ENCODE measurements at places on chromosomes 6 and 20.

DNA sequence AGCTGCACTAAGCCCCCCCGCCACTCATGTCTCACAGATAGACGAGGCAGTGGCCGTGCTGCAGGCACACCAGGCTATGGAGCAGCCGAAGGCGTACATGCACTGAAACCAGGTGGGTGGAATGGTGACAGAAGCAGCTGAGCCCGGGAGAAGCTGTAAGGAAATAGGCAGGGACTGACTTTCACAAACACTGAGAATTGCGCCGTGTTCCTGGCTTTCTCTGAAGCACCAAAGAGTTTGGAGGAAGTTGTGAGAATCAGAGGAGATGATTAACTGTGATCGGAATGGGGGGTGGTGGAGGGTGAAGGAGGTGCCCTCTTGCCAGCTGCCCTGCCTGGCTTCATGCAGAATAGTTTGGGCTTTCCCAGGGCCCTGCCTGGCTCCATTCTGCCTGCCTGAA lies 21.6 kb downstream of the TOMM34 start:
- DNase-seq = no peak

GRCh38 chr6:147287869-147288271 lies 83.7 kb downstream of the STXBP5 start:
- DNase-seq = no peak

- DNase-seq = no peak
Measured at GRCh38 chr6:43759136-43759906, 10.7 kb upstream of the VEGFA start.

GRCh38 chr6:96194675-96195074 lies 178.9 kb downstream of the FUT9 start:
- no peak for DNase-seq

DNA sequence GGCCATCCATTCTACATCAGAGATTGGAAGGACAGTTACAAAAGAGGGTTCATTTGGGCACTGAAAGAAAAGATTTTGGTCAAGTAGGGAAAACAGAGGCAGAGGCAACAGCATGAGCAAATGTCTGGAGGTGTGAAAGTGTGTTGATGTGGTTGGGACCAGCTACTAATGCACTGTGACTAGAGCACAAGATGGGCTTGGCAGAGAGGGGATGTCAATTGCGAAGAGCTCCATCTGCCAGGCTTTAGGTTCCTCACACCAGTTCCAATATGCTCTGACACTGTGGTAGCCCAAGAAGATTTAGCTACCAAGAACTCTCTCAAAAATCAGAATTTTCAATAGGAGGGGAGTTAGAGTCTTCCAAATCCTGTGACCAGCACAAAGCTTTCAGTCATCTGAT lies 42.1 kb downstream of the TRAF3IP2 start:
- no peak for DNase-seq

- DNase-seq = peak; percentile 26
Measured at GRCh38 chr20:22682381-22682780, 98.0 kb upstream of the FOXA2 start.

DNA sequence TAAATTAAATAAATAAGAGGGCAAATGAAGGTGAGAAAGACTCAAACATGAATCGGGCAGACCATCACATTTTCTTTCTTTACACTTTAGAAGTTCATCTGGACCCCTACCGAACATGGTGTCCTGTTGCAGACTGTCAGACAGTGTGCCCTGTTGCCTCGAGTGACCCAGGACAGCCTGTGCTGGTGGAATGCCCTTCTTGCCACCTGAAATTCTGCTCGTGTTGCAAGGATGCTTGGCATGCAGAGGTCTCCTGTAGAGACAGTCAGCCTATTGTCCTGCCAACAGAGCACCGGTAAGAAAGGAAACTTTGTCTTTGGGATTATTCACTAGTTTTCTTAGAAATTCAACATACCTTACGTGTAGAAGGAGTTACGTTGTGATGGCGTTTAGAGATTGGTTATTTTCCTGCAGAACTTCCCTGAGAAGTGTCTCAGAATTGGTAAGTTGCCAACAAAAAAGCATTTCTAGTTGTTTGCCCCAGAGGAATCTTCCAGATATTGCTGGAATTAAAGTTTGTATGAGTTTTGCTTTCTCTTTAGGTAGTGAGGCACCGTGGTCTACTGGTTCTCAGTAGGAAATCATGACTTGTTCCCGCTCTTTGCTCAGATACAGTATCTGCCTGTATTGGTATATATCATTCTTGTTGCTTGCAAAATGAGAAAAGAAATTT lies 70.1 kb downstream of the RNF144B start:
- DNase-seq = no peak

- no peak for DNase-seq
Measured at GRCh38 chr6:54109586-54109985, 1.7 kb upstream of the MLIP start.

- no peak for DNase-seq
Measured at GRCh38 chr6:157298216-157298724, 25.0 kb downstream of the TMEM242 start.

- DNase-seq = no peak
Measured at GRCh38 chr6:32558426-32559057, 28.5 kb upstream of the HLA-DRB5 start.

GRCh38 chr20:43389211-43389610 lies 68.5 kb upstream of the SRSF6 start:
- no peak for DNase-seq

GRCh38 chr6:56699066-56699654 lies 56.5 kb upstream of the DST start:
- no peak for DNase-seq

GRCh38 chr20:50513169-50514034 lies 3.2 kb downstream of the PTPN1 start:
- DNase-seq = no peak

- DNase-seq = no peak
Measured at GRCh38 chr6:1906609-1907008, 296.9 kb downstream of the FOXC1 start.

DNA sequence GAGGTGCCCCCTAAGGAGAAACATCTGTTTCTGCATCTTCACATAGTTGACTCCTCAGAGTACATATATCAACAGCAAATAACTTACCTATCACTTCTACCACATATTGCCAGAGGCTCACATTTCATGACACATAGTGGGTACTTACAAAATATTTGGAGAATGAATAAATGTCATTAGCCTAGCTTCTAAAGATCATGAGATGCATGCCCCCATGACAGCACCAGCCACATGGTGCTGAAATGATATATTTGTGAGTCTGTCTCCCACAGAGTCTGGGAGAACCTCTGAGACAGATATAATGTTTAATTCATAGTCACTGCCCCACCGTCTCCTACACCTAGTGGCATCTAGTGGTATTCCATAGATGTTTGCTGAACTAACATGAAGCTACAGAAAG lies 555.6 kb downstream of the KIF16B start:
- no peak for DNase-seq

- no peak for DNase-seq
Measured at GRCh38 chr6:35425284-35425683, 26.9 kb upstream of the FANCE start.

GRCh38 chr6:47485491-47486135 lies 8.0 kb downstream of the CD2AP start:
- no peak for DNase-seq

DNA sequence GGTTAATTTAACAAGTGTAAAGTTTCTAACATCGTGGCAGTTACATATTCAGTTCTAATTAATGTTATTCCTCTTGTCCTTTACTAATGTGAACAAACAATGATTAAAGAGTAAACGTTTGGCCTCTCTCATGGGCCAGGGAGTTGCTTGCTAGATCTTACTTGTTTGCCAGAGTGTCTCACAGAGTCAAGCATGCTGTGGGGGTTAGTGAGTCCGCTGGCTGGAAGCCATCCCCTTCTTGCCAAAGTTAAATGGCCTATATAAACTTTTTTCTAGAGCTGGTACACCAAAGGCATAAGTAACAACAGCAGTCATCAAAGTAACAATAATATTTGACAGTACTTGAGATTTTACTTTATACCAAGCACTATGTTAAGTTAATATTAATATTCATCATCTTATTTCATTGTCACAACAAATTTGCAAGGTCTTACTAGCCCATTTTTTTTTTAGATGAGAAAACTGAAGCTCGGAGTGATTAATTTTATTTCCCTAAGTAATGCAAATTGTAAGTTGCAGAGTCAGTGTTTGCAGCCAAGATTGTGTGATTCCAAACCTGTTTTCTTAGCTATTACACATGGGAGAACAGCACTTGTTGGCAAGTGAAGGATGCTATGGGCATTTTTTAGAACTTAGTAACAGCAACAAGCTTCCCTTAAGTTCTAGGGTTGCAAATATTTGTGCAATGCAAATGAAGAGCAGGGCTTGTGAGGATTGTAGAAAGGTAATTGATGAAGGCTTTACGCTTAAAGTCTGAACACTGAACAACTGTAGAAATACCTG lies 224.5 kb downstream of the RFPL4B start:
- no peak for DNase-seq

DNA sequence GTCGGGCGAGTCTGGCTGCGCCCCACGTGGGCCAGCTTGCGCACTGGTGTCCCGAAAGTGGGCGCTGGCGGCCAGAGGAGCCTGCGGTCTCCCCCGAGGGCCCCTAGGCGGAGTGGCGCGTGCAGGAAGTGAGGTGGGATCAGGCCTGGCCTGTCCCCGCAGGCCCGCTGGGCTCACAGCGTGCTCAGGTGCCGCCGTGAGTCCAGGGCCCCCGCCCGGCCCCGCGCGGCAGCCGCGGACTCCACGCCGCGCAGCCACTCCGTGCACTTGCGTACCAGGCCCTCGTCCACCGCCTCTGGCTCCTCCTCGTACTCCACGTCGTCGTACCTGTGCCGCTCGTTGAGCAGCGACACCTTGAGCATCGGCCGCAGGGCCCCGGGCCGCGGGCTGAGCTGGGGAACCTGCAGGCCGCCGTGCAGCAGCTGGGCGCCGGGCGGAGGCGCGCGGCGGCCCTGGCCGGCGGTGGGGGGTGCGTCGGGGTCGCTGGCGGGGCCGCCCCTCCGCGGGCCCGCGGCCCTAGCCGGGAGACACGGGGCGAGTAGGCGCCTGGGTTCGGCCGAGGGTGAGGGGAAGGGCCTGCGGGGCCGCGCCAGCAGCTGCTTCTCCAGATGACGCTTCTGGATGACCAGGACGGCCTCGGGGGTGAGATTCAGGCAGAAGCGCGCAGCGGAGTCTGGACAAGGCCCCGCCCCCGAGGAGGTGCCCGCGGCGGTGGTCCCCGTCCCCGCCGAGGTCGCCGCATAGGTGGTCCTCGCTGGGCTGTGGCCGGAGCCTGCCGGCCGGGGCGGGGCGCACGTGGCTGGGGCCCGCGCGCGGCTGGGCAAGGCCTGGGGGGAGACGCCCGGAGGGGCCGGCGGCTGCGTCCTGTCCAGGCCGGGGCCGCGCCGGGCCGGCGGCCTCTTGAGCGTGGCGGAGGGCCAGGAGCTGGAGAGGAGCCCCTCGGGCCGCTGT lies 835 bp downstream of the PRR18 start:
- DNase-seq = no peak

- DNase-seq = no peak
Measured at GRCh38 chr6:131225127-131225526, 89.9 kb downstream of the AKAP7 start.

GRCh38 chr6:127381384-127381783 lies 38.0 kb upstream of the ECHDC1 start:
- no peak for DNase-seq

DNA sequence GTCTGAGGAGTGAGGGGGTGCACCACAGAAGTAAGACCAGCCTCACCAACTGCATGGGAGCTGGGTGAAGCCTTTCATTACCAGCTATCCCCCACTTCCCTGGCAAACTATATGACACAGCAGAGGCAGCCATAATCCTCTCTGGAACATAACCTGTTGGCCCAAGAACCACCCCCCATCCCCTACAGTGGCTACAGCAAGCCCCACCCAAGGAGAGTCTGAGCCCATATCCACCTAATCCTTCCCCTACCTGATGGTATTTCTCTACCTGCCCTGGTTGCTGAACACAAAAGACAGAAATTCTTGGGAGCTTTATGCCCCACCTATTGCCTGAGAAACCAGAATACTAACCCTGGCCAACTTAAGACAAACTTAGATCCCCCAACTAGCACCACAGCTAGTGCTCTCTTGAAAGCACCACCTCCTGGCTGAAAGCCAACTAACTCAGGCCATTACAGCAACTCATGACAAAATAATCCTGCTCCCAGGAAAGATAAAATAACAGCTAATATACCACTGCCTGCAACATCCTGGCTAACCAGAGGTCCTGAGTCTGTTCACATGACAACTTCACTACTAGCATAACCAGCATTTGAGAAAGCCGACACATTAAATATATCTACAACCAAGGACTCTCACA lies 11.2 kb downstream of the RNGTT start:
- no peak for DNase-seq

DNA sequence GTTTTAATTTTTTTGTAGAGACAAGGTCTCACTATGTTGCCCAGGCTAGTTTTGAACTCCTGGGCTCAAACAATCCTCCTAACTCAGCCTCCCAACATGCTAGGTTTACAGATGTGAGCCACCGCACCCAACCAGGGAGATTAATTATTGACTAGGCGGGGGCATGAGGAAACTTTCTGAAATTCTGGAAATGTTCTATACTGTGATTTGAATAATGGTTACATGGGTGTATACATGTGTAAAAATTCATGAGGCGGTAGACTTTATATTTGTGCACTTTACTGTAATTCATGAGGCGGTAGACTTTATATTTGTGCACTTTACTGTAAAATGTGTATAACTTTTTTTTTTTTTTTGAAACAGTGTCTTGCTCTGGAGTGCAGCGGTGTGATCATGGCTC lies 147.2 kb downstream of the GRM4 start:
- DNase-seq = no peak

GRCh38 chr6:143321491-143322086 lies 128.9 kb downstream of the ADAT2 start:
- no peak for DNase-seq

- no peak for DNase-seq
Measured at GRCh38 chr20:56205346-56205745, 43.2 kb upstream of the MC3R start.

DNA sequence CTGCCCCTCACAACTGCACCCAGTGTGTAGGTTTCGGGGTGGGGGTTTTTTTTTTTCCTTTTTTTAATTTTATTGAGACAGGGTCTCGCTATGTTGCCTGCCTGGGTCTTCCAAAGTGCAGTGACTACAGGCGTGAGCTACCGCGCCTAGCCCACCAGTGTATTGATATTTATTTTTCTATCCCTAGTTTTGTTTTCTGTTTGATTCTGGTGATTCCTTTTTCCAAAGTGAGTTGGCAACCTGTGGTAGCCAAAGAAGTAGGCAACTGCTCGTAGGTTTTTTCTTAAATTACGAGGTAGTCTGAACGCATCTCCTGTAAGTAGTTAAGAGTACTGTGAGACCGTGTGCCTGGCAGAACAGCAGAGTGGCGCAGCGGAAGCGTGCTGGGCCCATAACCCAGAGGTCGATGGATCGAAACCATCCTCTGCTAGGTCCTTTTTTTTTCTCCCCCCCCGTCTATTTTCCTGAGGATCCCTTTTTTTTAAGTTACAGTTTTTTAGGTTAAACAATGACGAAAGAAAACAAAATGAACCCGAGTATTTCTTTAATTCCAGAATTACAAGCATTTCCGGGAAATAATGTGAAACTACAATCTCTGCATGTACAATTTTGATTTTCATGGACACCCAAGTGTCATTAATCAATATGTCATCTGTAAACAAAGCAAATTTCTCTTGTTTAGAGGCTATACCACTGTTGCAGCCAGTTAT lies 78.7 kb upstream of the BTN3A2 start:
- DNase-seq = peak; percentile 83

GRCh38 chr20:48903705-48904104 lies 17.8 kb upstream of the ARFGEF2 start:
- no peak for DNase-seq

Measured in right atrium auricular region (tissue), 2 donors.